ENCODE measurements at places on chromosomes 16 and 17.

GRCh38 chr16:50953290-50953689, 197.8 kb downstream of the SALL1 start:
- DNase-seq = no peak

- DNase-seq = peak; percentile 54
Observed at GRCh38 chr16:4330277-4330874, 14.5 kb downstream of the GLIS2 start.

DNA sequence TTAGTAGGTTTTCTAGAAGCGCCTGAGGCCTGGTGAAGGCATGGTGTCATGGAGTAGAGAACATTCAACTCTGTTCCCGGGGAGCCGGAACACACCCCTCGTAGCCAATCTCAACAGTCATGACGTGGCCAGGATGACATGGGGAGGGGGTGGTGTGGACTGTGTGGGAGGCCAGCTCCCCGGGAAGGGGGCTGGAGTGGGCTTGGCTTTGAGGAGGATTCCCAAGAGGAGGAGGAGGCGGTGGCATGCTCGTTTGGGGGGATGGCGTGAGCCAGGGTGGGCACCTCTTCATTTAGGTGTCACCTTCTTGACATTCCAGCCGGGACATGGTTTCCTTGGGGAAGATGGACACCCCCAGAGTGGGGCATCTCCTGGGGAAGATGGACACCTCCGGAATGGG, 257.5 kb downstream of the SEC14L1 start:
- no peak for DNase-seq

DNA sequence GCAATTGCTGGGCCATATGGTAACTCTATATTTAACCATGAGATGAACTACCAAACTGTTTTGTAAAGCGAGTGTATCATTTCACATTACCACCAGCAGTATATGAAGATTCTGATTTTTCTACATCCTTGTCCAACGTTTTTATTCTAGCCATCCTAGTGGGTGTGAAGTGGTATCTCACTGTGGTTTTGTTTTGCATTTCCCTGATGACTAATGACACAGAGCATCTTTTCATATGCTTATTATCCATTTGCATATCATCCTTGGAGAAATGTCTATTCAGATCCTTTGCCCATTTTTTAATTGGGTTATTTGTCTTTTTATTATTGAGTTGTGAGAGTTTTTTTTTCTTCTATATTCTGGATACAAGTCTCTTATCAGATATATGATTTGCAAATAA, 83.6 kb downstream of the AKAP1 start:
- DNase-seq = no peak

GRCh38 chr17:28570716-28571360, 486 bp downstream of the PIGS start:
- peak; percentile 52 for DNase-seq

- DNase-seq = no peak
Observed at GRCh38 chr16:29857133-29857760, 5.8 kb downstream of the CDIPT start.

DNA sequence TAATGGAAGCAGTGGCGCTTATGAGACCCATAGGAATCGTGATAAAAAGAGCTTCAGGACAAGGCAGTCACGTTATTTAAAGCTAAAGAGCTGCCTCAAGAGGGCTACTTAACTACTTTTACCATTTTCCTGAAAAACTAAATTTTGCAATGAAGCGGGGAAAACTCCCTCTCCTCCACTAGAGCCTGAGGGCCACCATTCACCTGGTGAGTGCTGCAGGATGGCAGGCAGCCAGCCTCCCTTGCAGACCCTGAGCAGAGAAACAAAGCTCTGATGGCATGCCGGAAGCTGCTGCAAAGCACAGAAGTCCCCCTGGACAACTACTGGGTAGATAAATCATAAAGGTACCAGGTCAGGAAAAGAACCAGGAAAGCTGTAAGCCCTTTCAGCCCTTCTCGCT, 8.4 kb downstream of the AKTIP start:
- DNase-seq = no peak

- no peak for DNase-seq
Observed at GRCh38 chr17:2712300-2713043, 908 bp upstream of the CLUH start.

DNA sequence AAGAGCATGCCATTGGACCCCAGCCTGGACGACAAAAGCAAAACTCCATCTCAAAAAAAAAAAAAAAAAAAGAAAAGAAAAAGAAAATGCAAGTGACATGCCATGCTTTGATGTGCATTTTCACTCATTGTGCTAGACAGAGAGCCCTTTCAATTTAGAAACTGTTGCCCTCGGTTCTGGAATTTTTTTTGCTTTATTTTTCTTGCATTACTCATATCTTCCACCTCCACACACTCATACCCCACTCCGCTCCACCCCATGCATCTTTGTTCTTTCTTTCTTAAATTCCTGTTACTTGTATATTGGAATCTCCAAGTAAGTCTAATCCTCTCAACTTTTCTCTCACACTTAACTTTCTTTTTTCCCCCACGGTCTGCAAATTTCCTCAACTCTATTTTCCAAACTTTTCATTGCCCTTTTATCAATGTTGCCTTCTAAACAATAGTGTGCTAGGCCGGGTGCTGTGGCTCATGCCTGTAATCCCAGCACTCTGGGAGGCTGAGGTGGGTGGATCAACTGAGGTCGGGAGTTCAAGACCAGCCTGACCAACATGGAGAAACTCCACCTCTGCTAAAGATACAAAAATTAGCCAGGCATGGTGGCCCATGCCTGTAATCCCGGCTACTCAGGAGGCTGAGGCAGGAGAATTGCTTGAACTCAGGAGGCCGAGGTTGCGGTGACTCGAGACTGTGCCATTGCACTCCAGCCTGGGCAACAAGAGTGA, 16.8 kb upstream of the SUZ12 start:
- DNase-seq = no peak

DNA sequence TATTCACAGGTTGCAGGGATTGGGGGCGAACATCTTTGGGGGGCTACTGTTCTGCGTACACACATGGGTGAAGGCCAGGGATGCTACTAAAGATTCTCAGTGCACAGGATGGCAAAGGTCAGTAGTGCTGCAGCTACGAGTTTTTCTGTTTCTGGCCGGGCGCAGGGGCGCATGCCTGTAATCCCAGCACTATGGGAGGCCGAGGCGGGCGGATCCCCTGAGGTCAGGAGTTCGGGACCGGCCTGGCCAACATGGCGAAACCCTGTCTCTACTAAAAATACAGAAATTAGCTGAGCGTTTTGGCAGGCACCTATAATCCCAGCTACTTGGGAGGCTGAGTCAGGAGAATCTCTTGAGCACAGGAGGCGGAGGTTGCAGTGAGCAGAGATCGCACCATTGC, 3.9 kb upstream of the ZNF598 start:
- DNase-seq = no peak

Data from central memory CD4-positive, alpha-beta T cell (primary cell).